Right lobe of liver (tissue), 6 donors: ENCODE measurements at places on chromosomes 12 and 14.

GRCh38 chr12:119020406-119021360 is 39.3 kb downstream of the SRRM4 start:
- peak; percentile 47 for DNase-seq

GRCh38 chr14:24715239-24715638 is 81.2 kb upstream of the GZMB start:
- no peak for DNase-seq

GRCh38 chr14:60722357-60723115 is 1.6 kb downstream of the SIX4 start:
- DNase-seq: no peak

GRCh38 chr12:92185052-92185451 is 39.4 kb upstream of the BTG1 start:
- no peak for DNase-seq

DNA sequence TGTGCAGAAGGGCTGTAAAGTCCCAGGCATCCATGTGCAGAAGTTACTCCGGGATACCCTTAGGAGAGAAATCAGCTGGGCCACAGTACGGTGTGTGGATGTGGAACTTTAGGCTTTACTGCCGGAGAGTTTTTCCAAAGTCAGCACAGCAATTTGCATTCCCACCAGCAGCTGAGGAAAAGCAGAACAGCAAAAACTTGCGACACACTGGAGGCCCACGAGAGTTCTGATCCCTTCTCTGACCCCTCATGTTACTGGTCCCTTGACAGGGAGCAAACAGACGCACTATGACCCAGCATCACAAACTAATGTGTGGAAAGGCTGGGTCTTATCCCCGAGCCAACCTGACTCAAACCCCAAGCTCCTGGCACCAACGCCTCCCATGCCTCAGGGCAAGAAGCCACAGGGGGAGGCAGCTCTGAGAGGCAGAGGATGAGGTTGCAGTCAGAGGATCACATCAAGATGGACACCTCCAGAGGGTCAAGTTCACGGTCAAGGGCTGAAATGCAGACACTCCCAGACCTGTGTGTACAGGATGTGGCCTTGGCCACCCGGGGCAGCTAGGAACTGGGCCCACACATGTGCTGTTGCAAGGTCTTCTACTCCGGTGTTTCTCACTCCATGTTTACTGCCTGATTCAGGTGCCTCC is 38.6 kb downstream of the CCDC88C start:
- no peak for DNase-seq

- no peak for DNase-seq
These were observed 34.8 kb downstream of the DUSP16 start for GRCh38 chr12:12527820-12528296.

DNA sequence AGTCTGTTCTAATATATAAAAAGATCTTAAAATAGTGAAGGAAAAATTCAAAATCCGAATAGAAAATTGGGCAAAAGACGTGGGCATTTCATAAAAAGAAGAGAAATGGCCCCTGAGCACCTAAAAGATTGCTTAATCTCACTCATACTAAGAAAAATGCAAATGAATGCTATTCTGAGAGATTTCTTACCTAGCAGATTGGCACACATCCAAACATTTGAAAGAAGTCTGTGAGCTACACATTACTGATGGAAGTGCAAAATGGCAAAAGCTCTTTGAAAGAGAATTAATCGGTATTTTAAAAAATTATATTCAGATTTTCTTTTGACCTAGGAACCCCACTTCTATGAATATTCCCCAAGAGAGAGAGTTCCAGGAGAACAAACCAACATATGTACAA is 280.4 kb upstream of the GARIN6 start:
- no peak for DNase-seq

DNA sequence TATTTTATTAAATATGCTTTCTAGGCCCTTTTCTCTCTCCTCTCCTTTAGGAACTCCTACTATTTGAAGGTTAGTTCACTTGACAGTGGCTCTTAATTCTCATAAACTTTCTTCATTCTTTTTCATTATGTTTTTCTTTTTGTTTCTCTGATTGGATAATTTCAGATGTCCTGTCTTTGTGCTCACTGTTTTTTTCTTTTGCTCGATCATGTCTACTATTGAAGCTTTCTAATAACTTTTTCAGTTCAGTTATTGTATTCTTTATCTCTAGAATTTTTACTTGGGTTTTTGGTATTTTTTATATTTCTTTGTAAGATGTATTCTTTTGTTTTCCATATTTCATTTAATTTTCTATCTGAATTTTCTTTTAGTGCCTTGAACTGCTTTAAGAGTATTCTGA is 215.0 kb downstream of the PLCZ1 start:
- no peak for DNase-seq

- DNase-seq: no peak
These were observed 52.7 kb downstream of the FBXO34 start for GRCh38 chr14:55323910-55324309.

DNA sequence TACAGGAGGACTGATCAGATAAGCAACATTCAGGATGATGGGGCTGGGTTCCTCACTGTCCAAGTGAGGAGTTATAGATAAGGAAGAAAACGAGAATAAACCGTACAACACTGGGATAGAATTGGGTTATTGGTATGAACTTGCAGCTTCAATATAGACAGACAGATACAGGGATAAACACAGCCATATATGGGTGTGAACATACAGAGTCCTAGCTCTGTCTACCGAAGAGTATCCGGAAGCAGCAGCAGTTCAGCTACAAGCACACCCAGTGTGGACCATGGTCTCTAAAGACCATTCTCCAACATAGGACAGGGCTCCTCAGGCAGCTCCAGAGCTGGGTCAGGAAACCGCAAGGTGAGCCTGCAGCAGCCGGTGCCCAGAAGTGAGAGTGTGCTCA is 40.8 kb downstream of the CDC42BPB start:
- no peak for DNase-seq

- DNase-seq: no peak
These were observed 108.2 kb upstream of the ATF7IP start for GRCh38 chr12:14257303-14257733.

- DNase-seq: no peak
These were observed 5.4 kb downstream of the TMBIM4 start for GRCh38 chr12:66164349-66164821.

GRCh38 chr14:76955575-76956315 is 72.8 kb downstream of the IRF2BPL start:
- DNase-seq: peak; percentile 55

DNA sequence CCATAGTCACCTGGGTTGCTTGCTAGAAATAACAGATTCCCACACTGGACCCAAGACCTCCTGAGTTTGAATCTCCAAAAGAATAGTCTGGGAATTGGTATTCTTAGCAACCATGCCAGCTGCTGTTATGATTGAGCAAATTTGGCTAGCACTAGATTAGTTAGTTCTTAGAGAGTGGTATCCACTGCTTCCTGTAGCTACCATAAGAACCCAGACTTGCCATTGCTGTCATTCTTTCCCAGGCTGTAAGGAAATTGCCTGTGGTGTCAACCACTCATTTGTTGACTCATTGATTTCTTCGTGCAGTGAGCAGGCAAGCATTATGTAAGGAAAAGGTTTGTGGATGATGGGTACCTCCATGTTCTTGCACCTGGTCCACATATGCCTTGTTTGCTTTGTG is 201.8 kb upstream of the RGS6 start:
- no peak for DNase-seq

- no peak for DNase-seq
These were observed 963 bp upstream of the TINF2 start for GRCh38 chr14:24243336-24243836.

DNA sequence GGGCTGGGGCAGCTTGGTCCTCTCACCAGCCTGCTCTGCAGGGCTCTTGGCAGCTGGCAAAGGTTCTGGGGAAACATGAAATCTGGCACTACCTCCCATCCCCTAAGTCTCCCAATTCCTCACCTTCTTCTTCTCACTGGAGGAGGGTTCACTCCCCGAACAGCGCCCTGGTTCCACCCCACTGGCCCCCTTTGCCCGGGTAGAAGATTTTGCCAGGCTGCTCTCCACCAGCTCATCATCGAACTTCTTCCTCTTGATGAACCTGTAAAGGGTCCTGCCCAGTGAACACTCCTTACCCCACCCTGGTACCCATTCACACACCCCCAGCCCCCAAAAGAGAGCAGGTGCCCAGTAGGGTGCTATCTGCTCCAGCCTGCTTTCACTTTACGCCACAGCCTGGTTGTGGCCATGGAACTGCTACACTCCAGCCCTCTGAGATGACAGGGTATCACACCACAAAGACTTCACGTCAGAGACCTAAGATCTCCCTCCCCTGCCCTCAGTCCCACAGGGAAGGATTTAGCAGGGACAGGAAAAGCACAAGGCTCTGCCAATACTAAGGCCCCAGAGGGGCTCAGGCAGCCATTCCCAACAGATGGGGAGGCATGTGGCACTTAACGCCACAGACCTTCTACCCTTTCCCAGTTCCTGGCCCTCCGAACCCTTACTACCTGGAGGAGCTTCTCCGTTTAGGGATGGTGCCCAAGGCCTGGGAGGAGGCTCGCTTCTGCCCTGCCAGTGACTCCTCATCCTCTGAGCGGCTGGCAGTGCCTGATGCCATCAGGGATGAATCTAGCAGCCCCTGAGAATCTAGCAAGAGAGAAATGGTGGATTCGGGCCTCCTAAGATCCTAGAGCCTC is 2.3 kb downstream of the MCRS1 start:
- DNase-seq: no peak

DNA sequence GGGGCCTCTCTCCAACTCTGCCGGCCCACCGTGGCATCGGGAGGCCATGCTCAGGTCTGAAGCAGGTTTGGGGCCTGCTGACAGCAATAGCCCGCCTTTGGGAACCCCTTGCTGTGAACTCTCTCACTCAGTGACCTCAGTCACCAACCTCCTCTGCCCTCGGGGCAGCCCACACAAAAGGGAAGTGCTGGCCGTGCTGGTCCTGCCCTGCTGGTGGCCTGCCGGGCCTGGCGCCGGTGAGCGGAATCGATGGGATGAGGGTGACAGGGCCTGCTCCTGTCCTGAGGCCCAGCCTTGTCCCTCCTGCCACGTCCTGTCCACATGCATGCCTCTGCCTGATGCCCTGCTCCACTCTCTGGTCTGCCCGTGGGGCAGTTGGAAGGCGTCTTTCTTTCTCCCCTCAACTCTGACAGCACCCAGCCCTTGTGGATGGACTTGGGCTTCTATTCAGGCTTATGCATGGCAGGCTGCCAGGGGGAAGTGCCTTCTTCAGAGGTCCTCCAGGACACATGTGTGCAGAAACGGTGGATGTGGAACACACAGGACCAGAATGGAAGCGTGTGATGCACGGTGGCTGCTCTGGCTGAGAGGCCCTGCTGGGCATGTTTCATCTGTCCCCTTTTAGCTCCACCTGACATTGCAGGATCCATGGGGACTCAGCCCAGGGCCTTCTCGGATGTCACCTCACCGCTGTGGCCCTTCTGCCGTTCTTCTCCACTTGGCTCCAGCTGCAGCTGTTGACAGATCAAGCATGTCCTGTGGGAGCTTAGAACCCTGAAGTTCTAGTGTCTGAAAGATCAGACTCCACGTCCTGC is 31.9 kb downstream of the IL31 start:
- no peak for DNase-seq

- no peak for DNase-seq
These were observed 47.8 kb downstream of the HRK start for GRCh38 chr12:116833474-116833873.

- DNase-seq: no peak
These were observed 32.0 kb upstream of the PRPF39 start for GRCh38 chr14:45051896-45052295.
